ENCODE measurements at places on chromosomes 1 and 21.

DNA sequence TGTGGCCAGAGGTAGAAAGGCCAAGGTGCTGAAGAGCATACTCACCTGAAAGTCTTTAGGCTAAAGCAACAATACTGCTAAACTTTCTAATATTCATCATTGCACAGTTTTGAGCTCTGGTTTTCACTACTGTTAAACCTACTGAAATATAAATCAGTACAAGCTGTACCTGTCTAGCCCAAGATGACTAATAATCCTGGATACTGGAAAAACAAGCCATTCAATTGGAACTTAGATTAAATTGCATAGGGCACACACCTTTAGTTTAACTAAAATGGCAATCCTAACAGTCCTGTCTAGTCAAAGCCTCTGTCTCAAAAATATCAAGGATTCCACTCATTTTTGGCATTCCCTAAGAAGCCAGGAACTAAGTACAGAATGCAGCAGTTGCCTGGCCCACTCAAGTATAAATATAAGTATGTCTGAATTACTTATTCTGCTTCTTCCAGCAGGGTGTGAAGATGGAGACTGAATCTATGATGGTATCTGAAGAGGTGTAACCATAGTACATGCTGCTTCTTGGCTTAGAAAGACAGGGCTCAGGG is 3.1 kb downstream of the CHML start:
- no peak for DNase-seq

DNA sequence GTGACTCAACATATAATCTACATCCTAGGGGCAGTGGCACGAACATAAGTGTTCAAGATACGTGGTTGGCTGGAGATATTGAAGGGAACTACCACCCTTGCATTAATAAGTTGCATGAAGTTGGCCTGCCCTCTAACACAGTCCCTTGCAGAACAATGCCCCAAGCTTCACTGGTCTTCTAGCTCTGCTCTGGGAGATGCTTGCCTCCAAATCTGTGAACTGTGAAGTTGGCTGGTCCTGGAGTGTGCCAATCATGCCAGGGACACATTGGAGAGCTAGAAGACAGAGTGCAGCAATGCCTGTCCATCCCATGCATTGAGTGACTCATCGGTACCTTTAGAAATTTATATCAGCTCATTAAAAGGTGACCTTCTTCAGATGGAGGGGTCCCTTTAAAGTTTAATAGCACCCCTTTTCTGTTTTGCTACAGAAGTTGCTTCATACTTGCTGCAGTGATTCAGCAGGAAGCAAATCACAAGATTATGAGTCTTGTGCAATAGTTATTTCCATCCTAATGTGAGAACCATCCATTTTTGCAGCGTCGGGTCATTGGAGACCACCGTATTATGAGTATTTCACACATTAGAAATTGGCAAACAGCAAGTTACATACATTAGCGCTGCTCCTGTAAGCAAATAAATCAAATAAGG is 55.2 kb upstream of the KAZN start:
- no peak for DNase-seq

GRCh38 chr1:186078245-186078644 is 296.8 kb downstream of the TPR start:
- no peak for DNase-seq

DNA sequence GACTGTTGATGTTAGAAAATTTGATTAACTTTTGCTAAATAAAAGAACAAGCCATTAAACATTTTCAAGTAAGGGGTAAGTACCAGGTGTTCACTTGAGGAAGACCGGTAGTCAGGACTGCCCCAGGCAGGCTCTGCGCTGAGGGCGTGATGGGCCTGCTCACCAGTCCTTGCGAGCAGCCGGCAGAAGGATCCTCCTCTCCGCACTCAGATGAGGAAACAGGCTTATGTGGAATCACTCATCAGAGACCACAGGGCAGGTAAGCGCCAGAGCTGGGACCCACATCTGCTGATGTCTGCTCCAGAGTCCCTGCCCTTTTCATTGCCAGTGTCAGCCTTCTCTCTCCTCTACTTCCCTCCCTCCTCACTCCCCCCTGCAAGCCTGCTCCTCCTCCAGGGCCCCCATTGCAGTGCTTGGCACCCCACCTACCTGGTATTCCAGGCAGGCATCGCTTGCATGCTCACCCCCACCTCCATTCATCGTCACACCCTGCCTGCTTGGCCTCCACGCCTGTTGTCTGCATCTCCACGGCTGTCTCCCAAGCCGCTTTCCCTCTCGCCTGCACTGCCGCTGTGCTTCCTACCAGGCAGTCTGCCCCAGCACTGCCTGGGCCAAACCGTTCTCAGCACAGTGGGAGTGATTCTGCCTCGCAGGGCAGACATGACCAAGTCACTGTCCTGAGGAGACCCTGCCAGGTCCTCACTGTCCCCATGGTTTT is 24.7 kb upstream of the KDM4A start:
- no peak for DNase-seq

DNA sequence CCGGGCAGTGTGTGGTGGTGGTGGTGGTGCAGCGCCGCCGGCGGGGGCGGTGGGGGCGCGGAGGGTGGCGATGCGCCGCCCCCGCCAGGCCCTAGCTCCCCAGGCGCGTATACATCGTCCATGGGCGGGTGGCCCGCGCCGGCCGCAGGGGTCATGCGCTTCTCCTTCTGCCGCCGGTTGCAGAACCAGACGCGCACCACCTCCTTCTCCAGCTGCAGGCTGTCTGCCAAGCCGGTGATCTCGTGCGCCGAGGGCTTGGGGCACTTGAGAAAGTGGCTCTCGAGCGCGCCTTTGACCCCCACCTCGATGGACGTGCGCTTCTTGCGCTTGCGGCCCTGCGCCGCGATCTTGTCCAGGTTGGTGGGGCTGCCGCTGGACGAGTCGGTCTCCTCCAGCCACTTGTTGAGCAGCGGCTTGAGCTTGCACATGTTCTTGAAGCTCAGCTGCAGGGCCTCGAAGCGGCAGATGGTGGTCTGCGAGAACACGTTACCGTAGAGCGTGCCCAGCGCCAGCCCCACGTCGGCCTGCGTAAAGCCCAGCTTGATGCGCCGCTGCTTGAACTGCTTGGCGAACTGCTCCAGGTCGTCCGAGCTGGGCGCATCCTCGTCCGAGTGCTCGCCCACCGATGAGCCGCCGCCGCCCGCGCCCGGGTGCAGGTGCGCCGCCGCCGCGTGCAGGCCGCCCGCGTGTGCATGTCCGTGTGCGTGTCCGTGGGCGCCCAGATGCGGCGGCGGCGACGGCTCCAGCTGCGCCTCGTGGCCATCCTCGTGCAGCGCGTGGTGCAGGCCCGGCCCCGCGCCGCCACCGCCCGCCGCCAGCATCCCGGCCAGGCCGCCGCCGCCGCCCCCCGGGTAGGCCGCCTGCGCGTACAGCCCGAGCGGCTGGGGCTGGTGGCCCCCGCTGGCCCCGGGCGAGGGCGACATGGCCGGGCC is 926 bp downstream of the POU3F1 start:
- DNase-seq, result no peak

- DNase-seq, result no peak
These were observed 86.7 kb upstream of the C1orf174 start for GRCh38 chr1:3986686-3987218.

- DNase-seq, result no peak
These were observed 51.3 kb downstream of the HLCS start for GRCh38 chr21:36915014-36915695.

DNA sequence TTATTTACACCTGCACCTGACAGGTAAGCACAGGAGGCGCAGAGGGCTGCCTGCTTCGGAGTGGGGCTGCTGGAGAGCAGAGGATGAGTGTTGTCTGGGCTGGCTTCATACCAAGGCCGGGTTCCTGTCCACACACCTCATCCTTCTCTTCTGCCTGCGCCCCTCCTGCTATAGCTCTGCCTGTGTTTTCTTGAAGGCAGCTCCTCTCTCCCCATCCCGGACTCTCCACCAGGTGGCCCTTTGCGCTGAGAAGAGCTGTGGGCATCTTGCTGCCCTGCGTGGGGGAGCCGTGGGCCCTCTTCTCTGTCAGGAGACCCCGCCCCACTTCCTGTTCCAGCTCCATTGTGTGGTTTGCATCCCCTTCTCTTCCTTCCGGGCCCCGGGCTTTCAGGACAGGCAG is 35.0 kb downstream of the ARHGEF10L start:
- no peak for DNase-seq

GRCh38 chr1:169395955-169396354 is 28.0 kb downstream of the BLZF1 start:
- DNase-seq, result no peak

GRCh38 chr1:54399765-54400164 is 6.4 kb downstream of the SSBP3 start:
- DNase-seq, result peak; percentile 38

DNA sequence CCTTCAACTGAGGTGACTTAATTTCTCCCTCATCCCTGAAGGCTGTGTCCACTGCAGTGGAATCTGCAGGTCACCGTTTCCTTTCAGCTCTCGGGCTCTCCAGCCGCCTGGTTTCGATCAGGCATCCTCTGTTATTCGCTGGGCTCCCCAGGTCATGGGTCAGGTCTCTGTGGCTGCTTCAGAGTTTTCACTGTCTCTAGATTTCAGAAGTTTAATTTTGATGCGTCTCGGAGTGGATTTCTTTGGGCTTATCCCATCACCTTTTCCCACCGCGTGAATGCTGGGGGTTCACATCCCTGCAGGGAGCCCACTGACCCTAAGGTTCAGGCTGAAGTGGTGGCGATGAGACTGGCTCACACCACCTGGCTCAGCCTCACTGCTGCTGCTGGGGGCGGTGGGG is 3.3 kb downstream of the ACTRT2 start:
- no peak for DNase-seq

DNA sequence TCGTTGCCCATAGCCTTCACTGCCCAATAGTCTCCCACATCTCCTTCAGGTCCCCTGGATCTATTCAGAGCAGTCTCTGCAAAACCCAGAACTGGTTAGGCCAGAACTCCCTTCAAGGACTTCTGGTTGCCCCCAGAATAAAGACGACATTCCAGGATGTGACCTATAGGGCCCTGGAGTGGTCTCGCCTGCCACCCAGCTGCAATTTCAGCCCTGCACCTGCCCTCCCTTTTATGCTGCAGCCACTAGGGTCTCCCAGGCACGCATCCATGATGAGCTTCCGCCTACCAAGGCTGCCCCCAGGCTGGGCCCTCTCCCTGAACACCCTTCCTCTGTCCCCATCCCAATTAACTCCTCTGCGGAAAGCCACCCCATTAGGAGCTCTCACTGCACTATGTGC is 7.2 kb upstream of the TSPEAR start:
- DNase-seq, result no peak

All from T-helper 2 cell treated with Interferon-gamma antibody and Interleukin-4, amounts not matched to agents 5 μg/mL and 100 μg/mL, for 36 hours (primary cell).